ENCODE measurements at places on chromosomes 5 and 9.

GRCh38 chr9:109101810-109102209, 17.9 kb downstream of the TMEM245 start:
- no peak for DNase-seq

GRCh38 chr5:139276426-139276825, 17.1 kb upstream of the MATR3 start:
- no peak for DNase-seq

- no peak for DNase-seq
Observed at GRCh38 chr9:80503671-80504281, 932.0 kb downstream of the TLE4 start.

- no peak for DNase-seq
Observed at GRCh38 chr5:147534172-147534951, 24.5 kb upstream of the DPYSL3 start.

- no peak for DNase-seq
Observed at GRCh38 chr9:98994172-98995058, 50.7 kb downstream of the COL15A1 start.

GRCh38 chr5:132601071-132601728, 44.4 kb downstream of the RAD50 start:
- DNase-seq, result no peak

DNA sequence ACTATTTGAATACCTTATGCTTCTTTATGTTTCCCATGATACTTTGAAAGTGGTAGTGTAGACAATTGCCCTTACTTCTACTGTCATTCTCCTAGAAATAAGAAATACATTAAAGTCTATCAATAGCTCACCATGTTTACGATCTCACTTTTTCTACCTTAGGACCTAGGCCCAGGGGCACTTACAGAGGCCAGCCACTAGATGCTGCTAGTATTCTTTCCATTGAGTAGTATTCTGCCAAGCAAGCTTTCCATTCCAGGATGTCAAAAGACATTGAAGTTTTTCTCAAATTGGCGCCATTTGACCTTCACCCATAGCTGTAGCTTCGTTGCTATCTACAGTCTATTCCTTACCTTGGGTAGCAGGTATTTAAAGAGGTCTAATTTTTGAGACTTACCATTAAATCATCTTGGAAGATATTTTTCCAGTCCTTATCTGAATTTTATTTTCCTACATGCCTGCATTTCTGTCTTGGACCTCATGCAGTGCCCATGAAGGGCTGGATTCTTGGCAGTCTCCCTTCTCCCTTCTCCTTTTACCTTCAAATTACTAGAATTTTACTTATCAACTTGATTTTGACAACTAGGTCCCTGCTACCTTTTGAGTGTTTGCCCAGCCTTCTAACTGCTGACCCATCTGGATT, 246.0 kb upstream of the NUDT12 start:
- DNase-seq, result peak; percentile 11

- DNase-seq, result no peak
Observed at GRCh38 chr9:95970317-95970716, 94.8 kb downstream of the ERCC6L2 start.

DNA sequence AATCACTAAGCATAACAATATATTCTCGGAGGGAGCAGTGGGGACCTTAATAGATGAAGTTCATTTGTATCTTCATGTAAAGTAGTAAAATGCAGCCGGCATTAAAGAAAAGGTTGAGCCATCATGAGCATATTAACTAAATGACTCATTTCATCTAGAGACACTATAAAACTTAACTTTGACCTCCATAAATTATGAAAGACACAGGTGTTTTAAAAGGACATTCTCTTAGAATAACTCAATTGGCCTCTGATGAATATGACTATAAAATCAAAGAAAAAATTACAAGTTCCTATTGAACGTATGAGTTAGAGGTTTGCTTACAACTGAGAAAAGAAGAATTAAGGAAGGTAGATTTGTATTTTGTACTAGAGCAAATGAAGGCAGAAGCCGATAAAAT, 220.3 kb downstream of the SEMA5A start:
- no peak for DNase-seq

GRCh38 chr9:95383845-95384244, 66.3 kb upstream of the FANCC start:
- DNase-seq, result no peak

GRCh38 chr5:33685873-33686755, 205.7 kb downstream of the ADAMTS12 start:
- DNase-seq, result no peak

DNA sequence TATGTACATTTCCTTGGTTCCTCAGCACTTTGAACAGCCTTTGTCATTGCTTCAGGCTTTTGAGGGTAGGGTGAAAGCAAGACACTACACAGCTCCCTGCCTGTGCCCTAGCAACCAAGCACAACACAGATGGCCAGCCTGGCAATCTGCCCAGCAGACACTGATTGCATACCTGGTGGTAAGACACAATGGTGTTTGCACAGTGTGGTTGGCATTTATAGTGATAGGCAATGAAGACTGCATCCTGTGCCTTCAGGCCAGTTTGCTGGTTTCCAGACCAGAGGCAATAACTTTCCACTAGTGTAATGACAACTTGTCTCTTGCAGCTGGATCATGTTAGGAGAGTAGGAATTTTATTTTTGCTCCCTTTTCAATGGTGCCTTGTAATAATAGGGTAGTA, 144.5 kb upstream of the TNC start:
- peak; percentile 91 for DNase-seq

- no peak for DNase-seq
Observed at GRCh38 chr5:153043886-153044285, 446.6 kb upstream of the GRIA1 start.

DNA sequence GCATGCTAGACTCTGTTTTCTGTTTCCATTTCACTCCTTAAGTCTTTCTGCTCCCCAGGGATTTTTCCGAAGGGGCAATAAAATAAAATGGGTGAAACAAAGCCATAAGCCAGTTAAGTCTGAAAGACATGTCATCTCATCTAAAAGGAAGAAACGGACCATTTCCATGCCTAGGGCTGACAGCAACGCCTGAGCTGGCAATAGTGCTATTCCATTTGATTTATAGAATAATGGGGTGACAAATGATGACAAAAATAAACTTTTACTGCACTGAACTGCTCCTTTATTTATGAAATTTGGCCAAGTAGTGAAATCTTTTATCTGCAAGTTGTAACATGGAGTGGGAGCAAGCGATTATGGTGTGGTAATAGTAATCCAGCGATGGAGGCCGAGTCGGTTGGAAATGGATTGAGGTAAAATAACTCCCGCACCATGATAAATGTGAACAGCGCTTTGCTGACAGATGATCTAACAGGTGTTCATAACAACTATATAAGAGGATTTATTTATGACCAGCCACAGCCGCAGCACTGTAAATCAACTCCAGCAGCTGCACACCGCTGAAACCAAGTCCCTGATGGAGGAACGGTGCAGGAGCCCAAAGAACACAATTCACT, 219.8 kb upstream of the TBCA start:
- DNase-seq, result peak; percentile 19

DNA sequence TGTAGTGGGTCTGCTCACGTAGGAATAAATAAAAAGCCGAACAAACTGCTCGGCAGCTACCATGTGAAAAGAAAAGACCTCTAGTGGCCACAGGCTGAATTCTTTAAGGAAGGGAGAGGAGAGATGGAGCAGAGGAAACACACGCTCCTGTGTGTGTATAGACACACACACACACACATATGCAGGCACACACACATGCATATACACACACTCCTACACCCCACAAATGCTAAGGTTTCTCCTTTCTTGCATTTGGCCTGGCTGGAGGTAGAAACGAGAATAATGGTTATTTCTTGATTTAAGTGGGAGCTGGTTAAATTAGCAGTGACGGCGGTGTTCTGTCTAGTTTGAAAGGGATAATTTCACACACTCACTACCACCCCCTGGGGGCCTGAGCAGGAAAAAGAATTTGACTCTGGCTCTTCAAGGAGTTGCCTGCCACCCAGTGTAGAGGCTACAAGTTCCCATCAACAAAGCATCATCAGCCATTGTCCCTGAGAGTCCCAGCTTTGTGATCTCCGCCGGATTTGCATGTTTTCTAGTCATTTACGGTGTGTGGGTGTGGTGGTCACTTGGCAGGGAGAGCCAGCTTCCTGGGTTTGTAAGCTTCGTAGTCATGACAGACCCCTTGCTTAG, at the start of gene INSYN2B:
INSYN2B (minus strand) TSS at position 78 of the 636 bp plus-strand sequence. CDS start 96,597 bp downstream, outside the sequence.
- peak; percentile 34 for DNase-seq

DNA sequence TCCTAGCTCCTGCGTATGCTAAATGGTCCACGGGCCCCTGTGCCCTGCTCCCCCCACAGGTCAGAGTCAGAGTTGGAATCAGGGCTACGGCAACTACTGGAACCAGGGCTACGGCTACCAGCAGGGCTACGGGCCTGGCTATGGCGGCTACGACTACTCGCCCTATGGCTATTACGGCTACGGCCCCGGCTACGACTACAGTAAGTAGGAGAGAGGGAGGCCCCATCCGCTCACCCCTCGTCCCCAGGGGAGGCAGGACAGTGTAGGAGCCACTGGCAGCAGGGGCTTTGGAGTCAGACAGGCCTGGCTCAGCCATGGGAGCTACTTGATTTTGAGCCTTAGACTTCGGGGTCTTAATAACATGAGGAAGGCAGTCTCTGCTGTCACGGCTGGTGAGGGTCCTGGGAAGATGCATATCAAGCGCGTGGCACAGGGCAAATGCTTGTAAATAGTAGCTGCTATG, 5.8 kb downstream of the HNRNPAB start:
- DNase-seq, result no peak

DNA sequence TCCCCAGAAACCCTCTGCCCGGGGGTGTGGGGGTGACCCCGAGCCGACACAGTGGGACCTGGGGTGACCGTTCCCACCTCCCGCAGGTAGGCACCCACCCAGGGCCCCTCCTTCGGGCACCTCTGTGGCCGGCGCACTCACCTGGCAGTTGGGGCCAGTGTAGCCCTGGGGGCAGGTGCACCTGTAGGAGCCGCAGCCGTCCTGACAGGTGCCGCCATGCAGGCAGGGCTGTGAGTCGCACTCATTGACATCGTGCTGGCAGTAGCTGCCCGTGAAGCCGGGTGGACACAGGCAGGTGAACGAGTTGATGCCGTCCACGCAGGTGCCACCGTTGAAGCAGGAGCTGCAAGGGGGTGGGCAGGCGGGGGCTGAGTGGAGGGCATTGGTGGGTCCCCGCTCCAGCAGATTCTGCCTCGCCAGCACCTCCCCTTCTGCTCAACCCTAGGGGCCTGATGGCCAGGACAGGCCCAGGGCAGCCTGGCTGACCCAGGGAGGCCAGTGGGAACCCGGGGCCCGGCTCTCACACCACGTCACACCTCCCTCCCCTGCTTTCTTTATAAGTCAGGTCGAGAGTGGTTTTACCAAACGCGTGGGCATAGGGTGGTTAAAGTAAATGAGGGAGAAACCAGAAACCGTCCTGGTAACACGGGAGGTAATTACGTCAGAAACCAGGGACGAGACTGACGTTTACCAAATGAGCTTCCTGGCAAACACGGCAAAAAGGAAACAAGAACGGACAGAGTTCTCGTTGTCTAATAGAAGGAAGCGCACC, 26.1 kb upstream of the SEC16A start:
- no peak for DNase-seq

- DNase-seq, result no peak
Observed at GRCh38 chr5:66713998-66714397, 117.8 kb downstream of the MAST4 start.

- no peak for DNase-seq
Observed at GRCh38 chr9:129126749-129127618, 15.8 kb downstream of the PTPA start.

DNA sequence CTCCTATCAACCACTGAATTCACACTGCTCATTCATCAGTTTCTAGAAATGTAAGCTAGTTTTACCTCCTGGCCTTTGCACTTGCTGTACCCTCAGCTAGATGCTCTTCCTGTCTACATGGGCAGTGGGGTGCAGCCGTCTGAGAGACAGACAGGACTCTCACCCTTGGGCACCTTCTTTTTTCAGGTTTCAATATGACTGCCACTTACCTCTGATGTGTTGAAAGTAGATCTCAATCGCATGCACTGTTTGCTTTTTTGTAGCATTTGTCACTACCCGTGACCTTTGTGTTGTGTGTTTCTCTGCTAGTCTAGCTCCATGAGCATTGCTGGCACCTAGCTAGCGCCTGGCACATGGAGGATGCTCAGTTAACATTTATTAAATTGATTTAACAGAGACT, 403.1 kb upstream of the TRPC7 start:
- no peak for DNase-seq

DNA sequence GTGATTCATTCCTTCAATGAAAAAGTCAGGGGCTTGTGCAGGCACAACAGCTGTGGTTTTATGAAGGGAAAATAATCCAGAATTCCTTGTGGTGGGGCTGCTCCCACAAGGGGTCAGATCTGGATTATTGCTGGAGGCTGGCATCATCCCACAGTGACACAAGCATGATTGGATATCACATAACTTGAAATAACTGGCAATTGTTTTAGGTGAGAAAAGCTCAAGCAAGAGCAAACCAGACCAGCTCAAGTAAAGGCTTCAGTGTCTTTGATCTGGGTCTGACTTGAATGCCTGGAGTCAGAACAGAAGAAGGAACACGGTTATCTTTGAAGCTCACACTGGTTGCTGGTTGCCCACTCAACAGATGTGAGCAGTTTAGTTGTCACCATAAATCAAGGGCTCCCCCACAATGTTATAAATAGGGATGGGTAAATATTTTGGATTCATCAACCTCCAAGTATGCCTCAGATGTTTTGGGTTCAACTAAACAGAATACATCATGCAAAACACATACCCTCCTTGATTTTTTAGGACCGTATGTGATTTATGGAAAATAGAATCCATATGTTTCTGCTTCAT, 3.1 kb upstream of the ZNF474 start:
- no peak for DNase-seq

DNA sequence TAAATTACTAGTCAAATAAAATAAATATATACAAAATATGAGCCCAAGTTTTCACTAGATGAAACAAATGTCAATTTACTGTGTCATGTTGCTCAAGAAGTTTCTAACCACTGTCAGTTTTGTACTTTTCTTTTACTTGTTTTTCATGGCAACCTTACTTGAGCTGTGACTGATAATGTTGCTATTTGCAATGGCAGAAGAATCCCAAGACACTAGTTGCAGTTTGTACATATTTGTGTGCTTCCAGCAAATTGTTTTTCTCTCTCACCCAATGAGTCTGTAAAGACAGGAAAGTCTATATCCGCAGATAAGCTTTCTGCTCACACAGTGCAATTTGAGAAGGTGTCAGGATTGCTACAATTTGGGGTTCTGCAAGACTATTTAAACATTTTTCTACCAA, 338.6 kb upstream of the PCSK5 start:
- DNase-seq, result no peak

- DNase-seq, result no peak
Observed at GRCh38 chr5:103774721-103775120, 212.1 kb upstream of the NUDT12 start.
